ENCODE measurements at places on chromosomes 16 and 17.

DNA sequence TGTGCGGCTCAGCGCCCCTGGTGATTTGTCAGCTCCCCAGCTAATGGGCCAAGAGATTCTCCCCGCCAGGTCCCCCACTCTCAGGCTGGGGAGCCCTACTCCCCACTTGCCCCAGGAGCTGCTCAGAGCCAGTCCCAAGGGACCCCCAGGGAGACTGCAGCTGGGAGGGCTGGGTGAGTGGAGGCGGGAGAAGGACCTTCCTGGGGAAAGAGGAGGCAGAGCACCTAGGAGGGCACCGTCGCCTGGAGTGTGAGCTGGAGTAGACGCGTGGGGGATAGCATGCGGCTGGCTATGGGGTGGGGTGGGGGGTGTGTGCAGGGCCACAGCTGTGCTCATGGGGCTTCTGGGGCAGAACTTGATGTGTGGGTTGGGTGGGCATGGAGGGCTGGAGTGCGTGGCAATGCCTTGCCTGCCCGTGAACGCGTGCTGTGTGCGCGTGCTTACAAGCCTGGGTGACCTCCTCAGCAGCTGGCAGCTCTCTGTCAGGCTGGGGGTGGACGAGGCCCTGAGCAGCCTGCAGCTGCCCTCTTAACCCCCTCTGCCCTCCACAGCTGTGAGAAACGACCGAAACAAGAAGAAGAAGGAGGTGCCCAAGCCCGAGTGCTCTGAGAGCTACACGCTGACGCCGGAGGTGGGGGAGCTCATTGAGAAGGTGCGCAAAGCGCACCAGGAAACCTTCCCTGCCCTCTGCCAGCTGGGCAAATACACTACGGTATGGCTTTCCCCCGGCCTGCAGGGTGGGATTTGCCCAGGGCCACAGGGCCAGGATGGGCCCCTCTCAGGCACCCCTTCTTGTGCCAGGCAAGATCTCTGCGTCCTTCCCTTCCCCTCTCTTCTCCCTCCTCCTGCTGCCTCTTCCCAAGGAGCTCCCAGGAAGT, 12.9 kb downstream of the GJD3 start:
- no peak for DNase-seq

DNA sequence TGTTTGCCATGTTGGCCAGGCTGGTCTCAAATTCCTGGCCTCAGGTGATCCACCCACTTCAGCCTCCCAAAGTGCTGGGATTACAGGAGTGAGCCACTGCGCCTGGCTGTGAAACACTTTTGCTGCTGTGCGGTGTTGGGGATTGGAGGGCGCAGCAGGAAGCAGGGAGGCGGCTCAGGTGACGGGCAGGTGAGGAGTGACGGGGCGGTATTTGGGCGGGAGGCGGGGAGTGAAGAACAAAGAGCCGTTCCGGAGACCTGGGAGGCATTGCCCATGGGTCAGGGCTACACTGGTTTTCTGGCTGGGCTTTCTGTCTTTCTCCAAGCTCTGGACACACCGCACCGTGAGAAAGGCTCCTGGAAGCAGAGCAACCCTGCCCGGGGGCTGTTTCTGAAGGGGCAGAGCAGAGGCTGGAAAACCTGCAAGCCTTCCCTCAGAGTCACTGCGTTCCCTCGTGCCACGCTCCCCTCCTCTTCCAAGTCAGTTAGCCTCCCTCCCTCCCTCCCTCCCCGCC, 22.1 kb downstream of the CRISPLD2 start:
- no peak for DNase-seq

GRCh38 chr17:63519116-63519881, 3.9 kb upstream of the KCNH6 start:
- DNase-seq = no peak

GRCh38 chr17:64385187-64386083, 5.2 kb downstream of the PECAM1 start:
- DNase-seq = peak; percentile 64

GRCh38 chr16:68936736-68937631, 93.7 kb downstream of the TANGO6 start:
- DNase-seq = no peak

- no peak for DNase-seq
Measured at GRCh38 chr16:82037251-82037650, 2.2 kb downstream of the HSD17B2 start.

- DNase-seq = no peak
Measured at GRCh38 chr17:79664930-79665737, 54.3 kb upstream of the RBFOX3 start.

GRCh38 chr17:2262135-2262587, 41.4 kb downstream of the SMG6 start:
- DNase-seq = no peak

DNA sequence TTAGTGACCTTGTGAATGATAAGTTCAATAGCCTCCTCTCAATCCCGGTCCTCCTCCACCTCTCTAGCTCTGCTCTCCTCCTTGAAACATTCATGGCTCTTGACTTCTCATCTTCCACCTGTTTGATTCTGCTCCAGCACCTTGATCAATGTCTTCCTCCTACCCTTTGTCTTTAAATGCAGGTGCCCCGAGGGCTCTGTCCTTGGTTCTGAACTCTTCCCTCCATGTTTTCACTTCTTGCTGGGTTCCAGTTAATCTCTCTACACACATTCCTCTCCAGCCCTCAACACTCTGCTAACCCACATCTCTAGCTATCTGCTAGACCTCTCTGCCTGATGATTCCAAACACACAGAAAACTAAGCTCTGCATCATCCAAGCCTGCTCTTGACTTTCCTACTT, 13.4 kb downstream of the CD300E start:
- DNase-seq = no peak

DNA sequence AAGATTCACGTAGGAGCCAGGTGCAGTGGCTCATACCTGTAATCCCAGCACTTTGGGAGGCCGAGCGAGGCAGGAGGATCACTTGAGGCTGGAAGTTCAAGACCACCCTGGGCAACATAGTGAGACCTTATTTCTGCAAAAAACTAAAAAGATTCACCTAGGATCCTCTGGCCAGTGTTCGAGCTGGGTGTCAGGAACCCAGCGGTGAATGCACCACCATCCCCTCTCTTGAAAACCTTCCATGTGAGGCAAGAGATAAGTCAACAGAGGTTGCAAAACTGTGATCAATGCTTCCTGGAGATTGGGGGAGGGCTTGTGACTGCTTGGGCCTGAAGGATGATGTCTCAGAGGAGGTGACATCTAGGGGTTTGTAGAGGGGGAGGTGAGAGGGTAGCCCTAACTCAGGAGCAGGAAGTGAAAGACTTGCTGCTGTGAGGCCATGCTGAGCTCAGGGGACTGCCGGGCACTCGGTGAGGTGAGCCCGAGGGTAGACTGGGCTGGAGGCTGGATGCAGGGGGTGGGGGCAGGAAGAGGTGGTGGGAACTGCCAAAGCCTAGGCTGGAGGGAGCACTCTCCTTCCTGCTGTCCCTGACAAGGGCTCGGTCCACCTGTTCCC, 11.7 kb downstream of the GJD3 start:
- DNase-seq = no peak

GRCh38 chr17:82350182-82351030, 8.6 kb upstream of the TEX19 start:
- no peak for DNase-seq

DNA sequence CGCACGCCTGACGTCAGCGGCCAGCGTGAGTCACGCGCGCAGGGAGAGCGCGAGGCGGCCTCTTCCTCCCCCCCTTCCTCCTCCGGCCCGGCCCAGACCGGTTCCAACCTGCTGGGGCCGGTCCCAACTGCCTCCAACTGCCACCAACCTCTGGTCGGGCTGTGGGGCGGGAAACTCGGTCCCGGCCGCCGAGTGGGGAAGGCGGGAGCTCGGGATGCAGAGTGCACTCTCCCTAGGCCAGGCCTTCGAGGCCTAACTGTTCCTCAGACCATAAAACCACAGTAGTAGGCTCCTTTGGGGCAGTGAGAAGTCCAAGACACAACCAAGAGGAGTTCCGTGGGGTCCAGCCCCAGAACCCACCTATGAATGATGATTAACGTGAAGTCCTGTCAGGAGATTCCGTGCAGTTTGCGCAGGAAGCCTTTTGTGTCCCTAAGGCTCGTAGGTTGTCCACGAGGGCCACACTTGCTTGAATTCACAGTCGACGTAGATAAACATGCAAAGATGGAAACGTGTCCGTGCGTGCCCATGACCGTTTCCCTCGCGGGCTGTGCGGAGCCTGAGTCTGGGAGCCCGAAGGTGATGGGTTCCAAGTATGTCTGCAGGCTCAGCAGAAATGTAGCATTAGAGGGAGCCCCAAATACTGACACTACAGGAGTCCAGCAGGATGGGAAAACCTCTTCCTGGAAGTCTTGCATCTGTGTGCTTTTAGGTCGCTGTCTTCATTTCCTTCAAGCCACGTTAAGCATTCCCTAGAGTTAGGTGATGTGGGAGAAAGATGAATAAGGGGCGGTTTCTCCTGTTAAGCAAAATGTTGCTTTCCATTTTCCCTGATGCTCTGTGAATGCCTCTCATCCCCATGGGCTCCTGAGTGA, 647 bp downstream of the UNK start:
- DNase-seq = peak; percentile 87

GRCh38 chr17:62321451-62321850, 58.9 kb upstream of the EFCAB3 start:
- DNase-seq = no peak

DNA sequence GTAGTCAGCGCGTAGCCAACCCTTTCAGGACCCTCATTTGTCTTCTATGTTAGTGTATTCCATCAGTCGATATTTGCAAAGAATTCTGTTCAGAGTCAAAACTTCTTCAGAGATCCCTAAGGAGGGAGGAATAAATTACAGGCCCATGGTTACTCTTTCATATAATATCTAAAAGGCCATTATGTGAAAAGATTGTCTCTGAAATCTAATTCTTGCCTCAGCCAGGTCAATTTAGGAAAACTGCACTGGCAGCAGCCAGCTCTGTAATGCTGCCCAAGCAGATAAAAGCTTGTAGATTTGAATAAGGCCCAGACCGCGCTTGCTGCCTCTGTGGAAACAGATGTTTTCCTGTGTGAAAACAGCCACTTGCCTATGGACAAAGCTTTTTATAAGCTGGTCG, 379.8 kb downstream of the CNTNAP4 start:
- DNase-seq = no peak

- DNase-seq = no peak
Measured at GRCh38 chr17:49422714-49423113, 8.0 kb upstream of the PHB1 start.

DNA sequence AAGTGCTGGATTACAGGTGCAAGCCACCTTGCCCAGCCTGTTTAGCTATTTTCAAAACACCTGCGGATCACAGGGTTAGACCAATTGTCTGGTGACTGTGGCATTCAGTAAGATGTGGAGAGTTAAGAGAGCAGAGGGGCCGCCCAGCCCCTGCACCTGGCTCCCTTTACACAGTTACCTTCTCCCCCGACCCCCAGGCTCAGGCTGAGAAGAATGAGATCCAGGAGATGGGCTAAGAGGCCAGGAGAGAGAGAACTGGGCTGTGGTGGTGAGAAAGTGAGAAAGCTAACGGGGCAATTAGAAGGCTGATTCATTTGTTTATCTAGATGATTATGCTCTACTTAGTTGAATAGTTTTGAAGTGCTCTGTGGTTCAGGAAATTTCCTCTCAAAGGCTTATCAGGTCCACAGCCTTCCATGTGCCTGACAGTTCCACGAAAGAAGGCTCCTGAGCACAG, 67.8 kb upstream of the AXIN2 start:
- no peak for DNase-seq

Data from stimulated activated CD8-positive, alpha-beta memory T cell treated with anti-CD3 and anti-CD28 coated beads, Interleukin-7, amount 100 ng/mL, for 4 hours (primary cell).